ENCODE measurements at places on chromosomes 4 and X. TPM values are rescaled to one million over a fixed set of nuclear protein-coding genes. Genes with fewer than 3 reads are reported as not detected.

The CYBB gene
- 0.13 TPM for total RNA-seq

DNA sequence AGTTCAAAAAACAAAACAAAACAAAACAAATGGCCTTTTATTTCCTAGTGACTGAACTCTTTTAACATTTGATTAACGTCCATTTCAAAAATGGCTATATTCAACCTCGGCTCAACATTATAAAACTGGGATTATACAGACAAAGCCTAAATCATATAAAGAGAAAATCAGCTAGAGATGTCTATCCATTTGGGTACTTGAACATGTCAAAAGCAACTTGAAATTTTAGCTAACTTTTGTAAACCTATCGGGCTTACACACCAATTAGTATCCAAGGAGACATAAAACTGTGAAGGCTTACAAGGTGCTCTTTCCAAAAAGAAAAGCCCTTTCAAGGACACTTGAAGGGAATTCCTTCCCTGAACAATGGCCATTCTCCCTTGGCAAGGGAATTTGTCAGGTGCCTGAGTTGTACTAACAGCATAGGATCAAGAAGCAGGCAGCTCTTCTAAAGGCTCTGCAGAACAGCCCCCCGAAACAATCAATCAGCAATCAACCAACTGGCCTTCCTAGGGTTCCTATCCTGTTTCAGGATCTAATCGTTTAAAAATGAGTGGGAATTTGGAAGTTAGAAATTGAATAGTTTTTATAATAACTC lies 633.7 kb upstream of the HTR2C start:
- DNase-seq, result no peak

GRCh38 chrX:9927698-9928482 lies 39.3 kb upstream of the CLDN34 start:
- no peak for DNase-seq

GRCh38 chr4:130154901-130155300 lies 1058.9 kb downstream of the C4orf33 start:
- DNase-seq, result no peak
